Immature natural killer cell (primary cell): ENCODE measurements at places on chromosomes 2 and 18. TPM values are rescaled to one million over a fixed set of nuclear protein-coding genes. Genes with fewer than 3 reads are reported as not detected.

PRSS56 gene
- not detected for polyA plus RNA-seq

UGT1A5 gene
- not detected for polyA plus RNA-seq

GRCh38 chr2:214217136-214217535, 193.7 kb upstream of the VWC2L start:
- no peak for DNase-seq
- no peaks in the 10 kb centered on the region for H3K4me1 ChIP-seq
- H3K36me3 ChIP-seq = no peaks in the 10 kb centered on the region
- no peak overlapping the region for H3K4me3 ChIP-seq

GRCh38 chr18:69480460-69480859, 79.8 kb downstream of the DOK6 start:
- no peak overlapping the region for H3K4me3 ChIP-seq
- no peaks in the 10 kb centered on the region for H3K36me3 ChIP-seq
- DNase-seq = no peak
- no peak overlapping the region for H3K27ac ChIP-seq

DNA sequence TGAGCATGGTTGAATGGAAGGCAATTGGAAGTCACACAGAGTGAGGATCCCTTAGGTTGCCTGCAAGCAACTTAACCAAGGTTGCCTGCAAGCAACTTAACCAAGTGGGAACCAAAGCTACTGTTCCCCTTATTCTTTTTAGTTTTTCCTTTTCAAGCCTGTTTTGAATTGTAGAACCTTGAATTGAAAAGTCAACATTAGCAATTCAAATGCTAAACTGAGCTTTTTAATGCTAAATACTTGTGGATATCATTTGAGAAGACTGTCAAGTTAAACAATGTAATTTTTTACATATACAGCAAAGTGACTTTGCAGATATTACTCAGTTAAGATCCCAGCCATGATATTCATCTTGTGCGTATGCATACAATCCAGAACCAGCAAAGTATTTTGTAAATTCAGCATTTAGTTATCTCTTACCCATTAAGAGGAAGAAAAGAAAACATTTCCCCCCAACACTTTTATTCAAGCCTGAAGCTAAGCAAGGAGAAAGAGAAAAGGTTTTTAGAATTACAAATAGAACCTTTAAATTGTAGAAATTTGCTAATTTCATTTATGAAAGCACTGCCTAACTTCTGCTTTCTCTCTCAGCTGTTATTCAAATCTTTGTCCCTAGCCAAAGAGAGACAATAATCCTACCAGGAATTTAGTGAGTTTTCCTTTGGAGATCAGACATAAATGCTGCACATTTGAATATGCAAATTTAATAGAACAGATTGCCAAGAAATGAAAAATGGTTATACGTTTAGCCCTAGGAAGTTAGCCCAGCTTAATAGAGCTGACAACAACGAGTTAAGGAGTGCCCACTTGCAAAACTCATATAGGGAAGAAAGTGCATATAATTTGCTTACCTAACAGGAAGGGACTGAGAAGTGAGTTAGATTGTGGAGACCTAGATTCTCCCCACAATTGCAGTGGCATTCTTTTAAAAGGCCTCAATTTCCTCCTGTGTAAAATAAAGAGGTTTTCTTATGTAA, 643.2 kb upstream of the PIK3C3 start:
- no peaks in the 10 kb centered on the region for H3K36me3 ChIP-seq
- no peaks in the 10 kb centered on the region for H3K4me1 ChIP-seq
- H3K27ac ChIP-seq = no peak overlapping the region
- DNase-seq = no peak
- H3K27me3 ChIP-seq = no peaks in the 10 kb centered on the region

DNER gene
- not detected for polyA plus RNA-seq

- H3K4me1 ChIP-seq = peaks cover 4% of the 10 kb centered on the region
- H3K27ac ChIP-seq = no peak within 1 kb of the TSS
- H3K4me3 ChIP-seq = peak within 1 kb of the TSS; percentile 17
- peaks cover 15% of the 10 kb centered on the region for H3K27me3 ChIP-seq
- no peaks in the 10 kb centered on the region for H3K36me3 ChIP-seq
- no peak for DNase-seq
Measured at GRCh38 chr2:20224716-20225293, at the start of gene SDC1. Gene SDC1 (minus strand): TSS chr2:20225130. CDS start chr2:20224867, 263 bp downstream.

DNA sequence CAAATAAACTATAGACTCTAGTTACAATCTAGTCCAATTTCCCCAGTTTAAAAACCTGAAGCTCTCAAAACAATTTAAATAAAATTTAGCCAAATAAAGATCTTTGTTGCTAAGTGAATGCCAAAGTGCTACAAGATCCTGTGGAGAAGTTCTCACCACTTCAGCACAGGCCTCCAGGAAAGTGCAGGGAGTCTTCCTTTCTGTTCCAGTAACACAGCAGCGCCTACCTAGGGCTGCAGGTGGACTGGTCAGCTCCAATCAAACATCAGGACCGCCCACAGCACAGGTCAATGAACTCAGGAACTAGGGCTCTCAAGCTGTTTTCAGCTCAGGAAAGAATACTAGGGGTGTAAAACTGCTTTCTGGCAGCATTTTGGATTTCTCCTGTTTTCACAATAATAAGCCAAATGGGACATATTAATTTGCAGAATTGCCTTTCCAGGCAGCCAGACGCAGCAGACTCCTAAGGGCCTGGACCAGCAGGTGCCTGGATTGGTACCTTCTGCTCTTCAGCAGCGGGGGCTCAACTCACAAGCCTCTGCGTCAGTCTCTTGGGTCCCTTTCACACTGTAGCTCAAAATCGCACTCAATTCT, 1.5 kb downstream of the FAM110C start:
- H3K4me1 ChIP-seq = peaks cover 36% of the 10 kb centered on the region
- H3K4me3 ChIP-seq = peak overlapping the region; percentile 75
- no peak for DNase-seq
- H3K36me3 ChIP-seq = peaks cover 3% of the 10 kb centered on the region

GRCh38 chr2:121608367-121608766, 40.9 kb downstream of the CLASP1 start:
- peak overlapping the region; percentile 26 for H3K27ac ChIP-seq
- no peak overlapping the region for H3K4me3 ChIP-seq
- H3K27me3 ChIP-seq = peaks cover 1% of the 10 kb centered on the region
- no peak for DNase-seq
